Colonic mucosa (tissue), 4 donors: ENCODE measurements at places on chromosomes 1 and 21. TPM values are rescaled to one million over a fixed set of nuclear protein-coding genes. Genes with fewer than 3 reads are reported as not detected.

The NBPF6 gene
- total RNA-seq, result 0.86 TPM

The SDC3 gene
- 24.2 TPM for total RNA-seq

The MPZ gene
- total RNA-seq, result 2.7 TPM

The KCNJ9 gene
- total RNA-seq, result 0.11 TPM

The FCGR1A gene
- total RNA-seq, result 1.1 TPM

The AQP10 gene
- total RNA-seq, result 0.27 TPM

The DMBX1 gene
- total RNA-seq, result not detected

The GPA33 gene
- 438 TPM for total RNA-seq

The KRTAP7-1 gene
- total RNA-seq, result not detected

The VAV3 gene
- total RNA-seq, result 73.0 TPM

The TMEM240 gene
- 0.91 TPM for total RNA-seq

GRCh38 chr1:6673816-6674398 is 27.7 kb downstream of the DNAJC11 start:
- DNase-seq, result no peak

DNA sequence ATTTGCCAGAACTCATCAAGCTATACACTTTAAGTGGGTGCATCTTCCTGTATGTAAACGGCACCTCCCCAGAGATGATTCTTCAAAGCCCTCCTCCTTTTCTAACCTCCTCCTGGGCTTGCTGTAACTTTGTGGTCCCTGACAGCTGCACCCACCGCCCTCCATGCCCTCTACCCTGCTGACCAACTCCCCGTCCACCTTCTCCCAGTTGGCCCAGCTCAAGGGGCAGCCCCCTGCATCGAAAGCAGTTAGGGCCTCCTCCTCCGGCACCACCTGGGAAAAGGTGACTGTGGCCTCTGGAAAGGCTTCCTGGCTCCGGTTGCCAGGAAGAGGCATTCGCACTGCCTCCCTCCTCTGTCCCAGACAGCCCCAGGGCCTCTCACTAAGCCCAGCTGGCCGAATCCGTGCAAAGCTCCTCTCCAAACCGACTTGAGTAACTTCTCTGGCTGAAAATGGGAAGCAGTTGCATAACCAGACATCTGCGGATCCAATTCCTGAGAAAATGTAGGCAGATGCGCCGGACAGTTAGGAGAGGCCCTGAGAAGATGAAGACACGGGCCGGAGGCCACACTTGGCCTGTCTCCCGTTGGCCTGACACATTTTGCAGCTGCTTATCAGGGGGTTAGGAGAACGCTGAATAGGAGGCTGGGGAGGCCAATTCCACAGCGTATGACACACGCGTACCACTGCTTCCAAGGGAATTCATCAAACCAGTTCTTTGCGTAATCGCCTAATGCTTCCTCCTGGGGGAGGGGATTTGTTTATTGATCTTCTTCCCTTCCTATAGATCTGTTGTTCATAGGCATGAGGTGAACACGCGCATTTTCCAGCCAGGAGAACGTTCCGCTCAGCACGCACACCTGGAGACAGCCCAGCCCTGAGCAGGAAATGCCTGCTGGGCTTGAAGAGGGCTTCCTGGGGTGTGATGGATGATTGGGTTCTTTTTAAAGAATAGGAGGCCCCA is 48.7 kb upstream of the COL6A2 start:
- peak; percentile 62 for DNase-seq

GRCh38 chr1:99808391-99809115 is 41.6 kb upstream of the AGL start:
- DNase-seq, result peak; percentile 56

- no peak for DNase-seq
Measured at GRCh38 chr1:40076895-40077312, 20.1 kb downstream of the PPT1 start.

- no peak for DNase-seq
Measured at GRCh38 chr1:9892563-9893528, 17.2 kb downstream of the CTNNBIP1 start.

DNA sequence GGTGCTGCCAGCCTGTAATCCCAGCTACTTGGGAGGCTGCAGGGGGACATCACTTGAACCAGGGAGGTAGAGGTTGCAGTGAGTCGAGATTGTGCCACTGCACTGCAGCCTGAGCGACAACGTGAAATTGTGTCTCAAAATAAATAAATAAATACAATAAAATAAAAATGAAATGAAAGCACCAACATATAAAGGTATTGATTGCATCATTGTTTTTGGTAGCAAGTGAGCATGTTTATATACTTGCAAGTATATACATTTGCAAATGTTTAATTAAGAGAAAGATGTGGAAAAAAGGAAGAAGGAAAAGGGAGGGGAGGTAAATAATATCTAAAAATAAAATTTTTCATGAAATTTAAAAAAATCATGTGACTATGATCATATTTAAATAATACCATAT is 32.8 kb upstream of the NRIP1 start:
- no peak for DNase-seq

DNA sequence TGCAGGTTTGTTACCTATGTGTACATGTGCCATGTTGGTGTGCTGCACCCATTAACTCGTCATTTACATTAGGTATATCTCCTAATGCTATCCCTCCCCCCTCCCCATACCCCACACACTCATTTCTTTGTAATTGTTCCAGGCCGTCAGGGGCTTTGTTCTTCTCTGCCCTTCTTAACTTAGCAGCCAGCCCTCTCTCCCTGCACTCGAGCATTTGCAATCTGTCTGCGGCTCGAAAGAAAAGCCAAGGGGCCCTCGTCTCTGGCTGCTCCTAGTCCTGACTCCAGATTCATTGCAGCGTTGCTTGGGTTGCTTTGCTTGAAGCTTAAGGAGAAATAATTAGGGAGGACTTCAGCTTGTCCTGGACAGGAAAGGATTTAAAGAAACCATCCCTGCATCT is 85.7 kb downstream of the ATP1A1 start:
- no peak for DNase-seq

DNA sequence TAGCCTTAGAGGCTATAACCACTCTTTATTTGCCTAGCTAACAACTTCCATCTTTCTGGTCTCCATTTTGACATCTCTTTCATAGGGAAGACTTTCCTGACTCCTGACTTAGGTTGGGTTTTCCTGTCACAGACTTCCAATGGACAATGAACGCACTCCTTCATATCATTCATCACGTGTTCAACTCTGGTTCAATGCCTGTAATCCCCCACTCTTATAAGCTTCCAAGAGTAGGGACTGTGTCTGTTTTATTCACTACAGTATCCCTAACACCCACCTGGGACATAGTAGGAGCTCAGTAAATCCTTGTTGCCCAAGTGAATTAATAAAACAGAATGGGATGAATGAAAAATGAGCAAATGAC is 4.6 kb downstream of the SLAMF1 start:
- DNase-seq, result no peak

DNA sequence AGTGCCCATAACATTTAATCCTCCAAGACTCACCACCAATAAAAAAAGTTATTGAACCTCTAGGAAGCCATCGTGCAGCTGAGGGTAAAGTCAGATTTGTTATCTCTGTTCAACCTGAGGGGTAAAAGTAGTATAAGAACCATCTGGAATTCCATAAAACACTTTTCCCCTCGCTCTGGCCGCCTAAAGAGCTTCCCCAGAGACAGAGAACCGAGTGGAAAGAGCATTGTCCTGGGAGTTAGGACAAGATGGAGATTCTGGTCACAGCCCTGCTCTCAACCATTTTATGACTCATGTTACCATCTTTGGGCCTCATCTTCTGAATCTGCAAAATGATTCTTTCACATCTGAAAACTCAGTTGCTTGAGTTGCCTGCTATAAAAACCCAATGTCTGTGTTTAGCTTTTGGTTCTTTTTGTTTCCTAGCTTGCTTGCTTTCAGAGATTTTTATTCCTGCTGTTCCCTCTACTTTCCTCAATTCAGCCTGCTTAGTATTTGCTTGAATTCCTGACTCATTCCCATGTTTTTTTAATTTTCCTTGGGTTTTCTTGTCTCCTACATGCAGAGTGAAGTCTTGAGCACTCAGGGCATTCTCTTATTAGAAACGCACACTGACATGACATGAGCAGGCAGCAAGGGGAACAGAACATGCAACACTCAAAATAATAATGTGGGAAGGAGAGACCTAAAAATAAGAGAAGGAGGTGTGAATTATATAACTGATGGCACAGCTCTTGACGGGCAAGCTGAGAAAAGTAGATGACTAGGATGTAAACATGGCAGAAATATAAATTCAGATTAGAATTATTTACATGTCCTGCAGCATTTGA is 1.7 kb downstream of the EPHX4 start:
- DNase-seq, result no peak

GRCh38 chr21:16441789-16442188 is 712.0 kb downstream of the USP25 start:
- no peak for DNase-seq

- no peak for DNase-seq
Measured at GRCh38 chr1:245121523-245121922, 33.3 kb upstream of the KIF26B start.

- no peak for DNase-seq
Measured at GRCh38 chr1:236023926-236024565, 40.8 kb downstream of the NID1 start.

GRCh38 chr1:44270686-44271628 is 57.7 kb downstream of the DMAP1 start:
- DNase-seq, result peak; percentile 80

DNA sequence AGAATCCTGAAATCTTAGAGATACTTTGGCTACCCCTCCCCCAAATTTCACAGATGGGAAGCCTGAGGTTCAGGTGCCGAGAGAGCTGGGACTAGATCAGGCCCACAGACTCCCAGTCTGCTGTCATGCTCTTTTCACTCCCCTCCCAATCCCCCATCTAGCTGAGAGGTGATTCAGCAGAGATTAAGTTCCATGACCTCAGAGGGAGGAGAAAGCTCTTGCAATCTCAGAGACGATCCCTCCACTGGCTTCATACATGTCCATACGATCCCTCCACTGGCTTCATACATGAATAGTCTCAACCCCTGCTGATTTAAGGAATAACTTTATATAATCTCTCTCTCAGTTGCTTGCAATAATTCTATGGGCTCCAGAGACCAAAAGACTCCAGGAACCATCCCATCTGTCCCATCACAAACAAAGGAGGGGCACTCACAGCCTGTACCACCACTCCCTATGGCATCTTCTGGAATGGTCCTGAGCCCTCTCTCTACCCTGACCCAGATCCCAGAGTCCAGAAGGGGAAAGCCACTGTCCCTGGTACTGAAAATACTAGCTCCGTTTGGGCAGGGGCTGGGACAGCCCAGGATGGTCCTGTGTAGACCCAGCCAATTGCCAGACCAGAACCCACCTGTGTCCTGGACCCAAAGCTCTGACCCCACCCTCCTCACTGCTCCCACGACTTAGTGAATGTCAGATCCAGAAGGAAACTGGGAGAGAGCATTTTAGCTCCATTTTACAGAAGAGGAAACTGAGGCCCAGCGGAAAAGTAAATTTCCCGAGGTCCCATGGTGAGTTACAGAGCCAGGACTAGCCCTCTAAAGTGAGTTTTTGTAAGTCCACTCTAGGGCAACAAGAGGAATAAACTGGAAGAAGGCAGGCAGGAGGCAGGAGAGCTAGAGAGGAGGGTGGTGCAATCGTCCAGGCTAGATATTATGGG is 27.1 kb downstream of the RIMS3 start:
- no peak for DNase-seq

- DNase-seq, result no peak
Measured at GRCh38 chr1:29579821-29580425, 343.6 kb downstream of the PTPRU start.

DNA sequence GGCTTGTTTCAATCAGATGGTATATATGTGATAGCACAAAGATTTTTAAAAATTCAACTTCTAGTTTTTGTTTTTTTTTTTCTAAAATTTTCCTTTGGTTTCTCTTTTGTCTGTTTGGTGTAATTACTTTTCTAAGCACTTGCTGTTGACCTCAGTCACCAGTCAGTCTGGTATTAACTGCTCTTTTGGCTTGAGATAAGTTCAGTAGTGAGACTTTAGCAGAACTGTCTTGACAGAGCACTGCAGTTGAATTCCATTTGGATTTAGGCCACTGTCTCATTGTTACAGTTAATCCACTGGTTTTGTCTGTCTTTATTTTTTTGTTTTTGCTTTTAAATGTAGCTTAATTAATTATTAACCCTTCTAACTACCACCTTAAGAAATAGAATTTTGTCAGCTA is 36.2 kb downstream of the OSBPL9 start:
- no peak for DNase-seq

DNA sequence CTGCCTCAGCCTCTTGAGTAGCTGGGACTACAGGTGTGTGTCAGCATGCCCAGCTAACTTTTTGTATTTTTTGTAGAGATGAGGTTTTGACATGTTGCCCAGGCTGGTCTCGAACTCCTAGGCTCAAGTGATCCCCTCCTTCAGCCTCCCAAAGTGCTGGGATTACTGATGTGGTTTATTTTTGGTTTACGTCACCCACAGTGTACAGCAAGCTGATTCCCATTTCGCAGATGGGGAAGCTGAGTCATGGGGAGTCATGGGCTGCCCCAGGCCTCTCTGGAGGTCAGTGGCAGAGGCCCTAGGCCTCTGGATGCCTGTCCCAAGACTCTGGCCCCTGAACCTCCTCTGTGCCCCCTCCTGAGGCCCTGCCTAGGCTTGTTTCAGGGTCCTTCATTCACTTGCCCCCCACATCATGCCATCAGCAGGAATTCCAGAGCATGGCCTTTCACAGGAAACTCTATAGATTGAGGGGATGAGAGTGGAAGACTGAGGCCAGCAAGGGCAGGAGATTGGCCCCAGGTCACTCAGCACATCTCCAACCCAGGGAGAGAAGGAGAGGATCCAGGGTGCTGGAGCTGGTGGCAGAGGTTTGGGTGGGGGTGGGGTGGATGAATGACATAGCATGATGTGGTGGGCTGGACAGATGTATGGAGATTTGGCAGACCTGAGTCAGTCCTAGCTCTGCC is 266.0 kb downstream of the PTPRU start:
- no peak for DNase-seq

DNA sequence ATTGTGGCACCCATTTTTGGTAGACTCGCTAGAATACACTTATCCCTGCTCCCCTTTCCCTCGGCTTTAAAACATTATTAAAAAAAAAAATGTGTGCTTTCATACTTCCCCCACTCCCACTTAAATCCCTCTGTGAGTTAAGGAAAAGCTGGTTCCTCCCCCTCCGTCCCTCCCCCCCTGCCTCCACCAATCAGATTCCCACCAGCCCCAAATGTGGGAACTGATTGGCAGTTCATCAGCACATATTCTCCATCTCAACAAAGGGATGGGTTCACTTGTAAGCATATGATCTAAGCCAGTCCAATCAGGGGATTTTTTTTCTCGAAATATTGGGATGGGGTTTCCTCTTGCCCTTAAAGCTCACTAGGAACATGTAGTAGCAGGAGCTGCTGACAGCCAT is 10.8 kb upstream of the FYB2 start:
- no peak for DNase-seq

GRCh38 chr1:66217021-66217420 is 316.9 kb upstream of the SGIP1 start:
- no peak for DNase-seq

GRCh38 chr1:70847013-70847412 is 200.6 kb downstream of the PTGER3 start:
- no peak for DNase-seq

DNA sequence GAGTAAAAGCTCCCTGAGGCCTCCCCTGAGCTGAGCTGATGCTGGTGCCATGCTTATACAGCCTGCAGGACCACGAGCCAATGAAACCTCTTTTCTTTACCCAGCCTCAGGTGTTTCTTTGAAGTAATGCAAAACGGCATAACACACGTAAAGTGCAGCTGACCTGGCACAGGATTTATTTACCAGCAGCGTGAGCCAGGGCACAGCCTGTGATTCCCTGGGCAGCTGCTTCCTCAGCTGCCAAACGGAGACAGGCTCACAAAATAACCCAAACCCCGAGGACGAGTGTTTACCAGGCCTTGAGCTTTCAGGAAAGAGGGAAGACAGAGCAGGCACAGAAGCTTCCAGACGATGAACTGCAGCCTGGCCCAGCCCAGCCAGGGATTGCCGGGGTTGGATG is 120.6 kb upstream of the ARHGEF16 start:
- no peak for DNase-seq
